NCI-H2171 (cell line): ENCODE measurements at places on chromosomes 6 and 20.
A peak's percentile ranks its signal among the peaks of the same experiment; 100 is the strongest.

DNA sequence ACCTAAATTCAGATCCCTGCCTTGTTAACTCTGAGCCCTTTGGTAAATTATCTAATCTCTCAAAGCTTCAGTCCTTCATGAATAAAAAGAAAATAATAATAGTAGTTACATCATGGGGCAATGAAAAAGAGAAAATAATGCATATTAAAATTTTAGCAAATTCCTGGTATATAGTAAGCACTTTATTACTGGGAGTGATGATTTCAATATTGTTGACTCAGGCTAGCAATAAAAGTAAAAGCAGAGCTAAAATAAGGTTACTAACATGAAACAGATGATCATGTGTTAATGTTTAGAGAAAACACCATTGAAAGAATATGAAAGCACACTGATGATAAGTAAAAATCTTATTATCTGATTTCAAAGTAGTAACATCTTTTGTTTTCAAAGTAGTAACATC, 13.6 kb downstream of the GINS1 start:
- no peak for DNase-seq

- DNase-seq, result no peak
Observed at GRCh38 chr6:152954443-152954842, 28.4 kb downstream of the FBXO5 start.

- peak; percentile 89 for DNase-seq
Observed at GRCh38 chr6:33312361-33313104, 1.3 kb downstream of the TAPBP start.

DNA sequence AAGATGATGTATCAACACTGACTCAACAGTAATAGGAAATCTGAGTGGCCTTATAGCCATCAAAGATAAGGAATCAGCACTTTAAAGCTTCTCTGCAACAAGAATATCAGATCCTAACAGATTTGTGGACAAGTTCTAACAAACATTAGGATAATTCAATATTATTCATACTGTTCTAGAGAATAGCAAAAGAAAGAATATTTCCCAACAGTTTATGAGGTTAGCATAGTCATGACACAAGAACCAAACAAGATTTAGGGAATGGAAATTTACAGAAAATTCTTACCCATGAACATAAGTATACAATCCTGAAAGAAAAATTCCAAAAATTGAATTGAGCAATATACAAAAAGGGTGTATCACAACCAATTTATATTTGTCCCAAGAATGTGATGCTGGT, 64.3 kb upstream of the BTBD3 start:
- DNase-seq, result no peak

DNA sequence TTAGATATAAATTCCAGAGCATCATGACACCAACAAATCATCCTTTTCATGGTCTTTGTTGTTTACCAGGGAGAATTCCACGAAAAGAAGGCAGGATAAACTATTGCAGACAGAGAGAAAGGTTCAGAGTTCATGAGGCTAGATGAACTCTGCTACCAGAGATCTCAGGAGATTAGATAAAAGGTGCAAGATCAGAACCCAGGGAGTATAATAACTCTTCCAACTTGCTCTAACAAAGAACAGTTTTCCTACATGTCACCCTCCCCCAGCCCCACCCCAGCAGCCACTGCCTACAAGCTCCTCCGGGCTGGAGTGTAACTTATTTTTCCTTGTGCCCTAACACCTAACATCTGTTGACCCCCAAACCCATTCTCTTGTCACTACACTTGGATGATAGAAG, 13.9 kb upstream of the CITED2 start:
- no peak for DNase-seq

GRCh38 chr6:135145063-135145800, 35.9 kb upstream of the MYB start:
- no peak for DNase-seq

- no peak for DNase-seq
Observed at GRCh38 chr20:49989234-49990065, 6.7 kb downstream of the SNAI1 start.

- no peak for DNase-seq
Observed at GRCh38 chr20:24722586-24722985, 226.5 kb upstream of the CST7 start.

GRCh38 chr20:15756754-15757115, 816.5 kb downstream of the KIF16B start:
- DNase-seq, result no peak
